Activated T-cell treated with anti-CD3 and anti-CD28 coated beads, Interleukin-2, amount 50 U/mL, for 4 hours (primary cell): ENCODE measurements at places on chromosomes 12 and 14. TPM values are rescaled to one million over a fixed set of nuclear protein-coding genes. Genes with fewer than 3 reads are reported as not detected.

Gene ISM2
- not detected for total RNA-seq

Gene ARID4A
- 12.2 TPM for total RNA-seq

Gene ADAM21
- not detected for total RNA-seq

Gene KRT84
- total RNA-seq, result not detected

Gene MIP
- not detected for total RNA-seq

Gene IFNG-AS1
- total RNA-seq, result 0.95 TPM

Gene RNASE3
- total RNA-seq, result not detected

Gene CPNE6
- total RNA-seq, result not detected

Gene MYF5
- total RNA-seq, result not detected

Gene CACNA1C
- total RNA-seq, result 0.08 TPM

Gene AICDA
- not detected for total RNA-seq

Gene CD27
- 89.8 TPM for total RNA-seq

Gene TMEM253
- total RNA-seq, result not detected
